ENCODE measurements at places on chromosomes 2 and 18.

DNA sequence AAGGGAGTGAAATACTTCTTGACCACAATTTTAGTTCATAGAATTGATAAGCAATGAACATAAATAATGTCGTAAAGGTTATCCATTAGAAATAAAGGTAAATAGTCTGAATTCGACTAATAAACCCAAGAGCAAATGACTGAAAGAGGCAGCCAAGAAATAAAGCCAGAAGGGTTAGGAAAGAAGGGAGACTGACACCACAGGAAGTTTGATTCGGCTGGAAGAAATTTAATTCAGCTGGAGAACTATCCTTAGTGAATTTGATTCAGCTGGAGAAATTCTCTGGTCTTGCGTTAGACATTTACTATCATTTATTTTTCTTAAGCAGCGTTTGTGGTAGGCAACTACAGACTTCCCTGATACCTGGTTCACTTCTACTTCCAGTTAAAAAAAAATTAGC is 429.6 kb downstream of the PID1 start:
- DNase-seq: no peak

DNA sequence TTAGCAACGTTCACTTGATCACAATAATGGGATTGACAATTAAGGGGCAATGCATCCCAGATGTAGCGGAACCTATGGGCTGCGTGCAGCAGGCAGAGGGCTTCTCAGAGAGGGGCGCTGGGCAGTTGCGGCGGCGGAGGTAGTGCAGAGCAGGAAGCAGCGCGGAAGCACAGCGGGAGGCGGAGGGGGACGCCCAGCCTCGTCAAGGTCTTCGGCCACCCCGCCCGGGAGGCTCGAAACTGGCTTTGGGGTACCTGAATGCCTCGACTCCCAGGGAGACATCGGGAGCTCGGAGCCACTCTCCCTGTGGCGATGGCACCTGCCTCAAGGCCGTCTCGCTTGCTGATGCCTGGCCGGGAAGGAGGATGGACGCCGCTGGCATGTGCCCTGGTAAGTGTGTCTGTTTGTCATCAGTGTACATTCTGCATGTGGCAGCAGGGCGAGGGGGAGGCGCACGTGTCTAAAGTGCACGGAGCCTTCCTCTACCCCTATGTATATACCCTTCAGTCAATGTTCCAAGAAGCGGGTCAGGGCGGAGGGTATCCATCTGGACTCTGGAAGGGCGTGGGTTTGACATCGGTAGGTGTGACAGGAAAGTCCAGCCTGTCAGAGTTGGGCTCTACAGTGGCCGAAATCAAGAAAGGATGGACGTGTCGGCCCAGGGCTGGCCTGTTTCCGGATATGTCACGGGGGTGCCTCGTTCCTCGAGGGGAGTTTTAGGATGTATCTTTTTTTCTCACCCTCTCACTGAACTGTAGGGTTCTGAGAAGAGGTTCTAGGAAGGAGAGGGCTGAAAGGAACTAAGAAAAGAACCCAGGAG is 7.5 kb upstream of the SP9 start:
- DNase-seq: no peak

- peak; percentile 83 for DNase-seq
These were observed at the start of gene CCBE1 for GRCh38 chr18:59697236-59697932. TSS of gene CCBE1 (minus strand) at chr18:59697423.

GRCh38 chr2:55156326-55156725 is 75.8 kb downstream of the CLHC1 start:
- no peak for DNase-seq

DNA sequence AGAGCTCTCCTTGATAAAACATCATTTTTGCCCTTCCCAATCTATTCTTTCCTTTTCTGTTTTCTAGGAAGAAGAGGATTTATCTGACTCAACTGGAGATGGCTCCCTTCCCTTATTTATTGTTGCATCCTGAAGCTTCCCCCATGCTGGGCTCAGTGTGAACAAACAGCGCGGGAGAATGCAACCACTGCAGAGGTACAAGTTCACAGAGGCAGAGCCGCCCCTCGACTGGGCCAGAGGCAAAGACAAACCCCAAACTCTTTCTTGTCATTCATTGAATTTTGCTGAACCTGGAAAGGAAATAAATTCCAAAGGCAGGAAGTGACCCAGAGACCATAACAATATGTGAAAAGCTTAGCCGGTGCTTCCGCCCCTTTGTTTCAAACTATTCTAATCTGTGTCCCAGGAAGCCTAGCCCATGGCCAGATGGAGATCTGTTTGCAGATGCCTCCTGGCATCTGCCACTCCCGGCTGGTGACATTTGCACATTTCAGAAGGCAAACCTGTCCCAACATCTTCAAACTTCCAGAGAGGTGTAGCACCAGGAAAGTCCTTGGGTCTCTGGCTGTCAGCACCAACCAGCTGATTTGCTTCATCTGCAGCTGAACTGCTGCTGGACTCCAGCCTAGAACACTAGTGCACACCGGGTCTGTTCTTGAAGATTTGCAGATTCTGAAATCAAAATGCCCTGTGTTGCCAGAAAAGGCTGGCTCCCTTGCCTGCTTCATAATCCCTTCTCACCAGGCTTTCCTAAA is 79.4 kb upstream of the MAP4K3 start:
- no peak for DNase-seq

DNA sequence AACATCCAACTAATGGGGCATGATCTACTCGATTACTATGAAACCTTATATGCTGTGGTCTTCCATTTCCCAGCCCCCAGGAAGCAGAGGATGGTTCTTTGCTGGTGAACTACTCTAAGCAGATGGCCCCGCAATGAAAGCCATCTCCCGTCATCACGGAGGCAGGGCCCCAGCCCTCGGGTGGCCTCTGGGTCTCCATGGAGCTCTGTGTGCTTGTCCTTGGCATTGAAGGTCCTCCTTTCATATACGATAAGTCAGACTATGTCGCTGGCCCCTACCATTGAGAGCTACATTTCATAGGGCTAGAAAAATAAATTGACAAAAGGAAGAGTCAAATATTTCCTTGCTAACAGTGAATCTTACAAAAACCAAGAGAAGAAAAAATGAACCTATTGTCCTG is 416.8 kb downstream of the CMPK2 start:
- no peak for DNase-seq

GRCh38 chr2:29238497-29238896 is 123.3 kb downstream of the CLIP4 start:
- DNase-seq: no peak

DNA sequence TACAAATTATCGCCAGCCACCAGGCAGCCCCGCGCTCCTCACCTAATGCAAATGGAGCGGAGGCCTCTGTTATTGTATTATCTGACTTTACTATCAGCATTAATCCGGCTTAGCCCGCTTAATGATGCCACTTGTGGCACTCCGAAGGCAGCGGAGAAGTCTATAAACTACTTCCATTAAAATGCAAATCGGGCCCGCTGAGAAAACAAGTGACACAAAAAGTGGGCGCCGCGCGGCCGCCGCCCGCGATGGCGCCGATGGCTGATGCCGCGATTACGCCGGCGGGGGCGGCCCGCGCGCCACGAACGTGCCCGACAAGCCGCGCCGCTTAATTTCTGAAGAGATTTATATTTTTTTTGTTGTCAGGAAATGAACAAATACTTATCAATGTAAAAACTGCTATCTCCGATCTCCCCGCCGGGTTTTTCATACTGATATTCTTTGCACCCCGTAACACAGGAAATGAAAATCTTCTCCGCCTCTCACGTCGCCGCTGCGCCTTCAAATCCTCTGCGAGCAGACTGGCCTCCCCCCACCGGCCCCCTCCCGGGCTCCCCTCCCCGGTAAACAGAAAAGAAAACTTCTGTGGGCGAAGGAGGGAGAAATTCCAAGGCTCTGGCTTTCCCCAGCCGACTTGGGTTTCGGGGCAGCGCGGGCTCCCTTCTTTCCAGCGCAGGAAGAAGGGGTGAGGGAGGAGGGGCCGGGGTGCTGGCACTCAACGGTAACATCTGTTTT is 221.8 kb downstream of the INSIG2 start:
- DNase-seq: peak; percentile 61

GRCh38 chr18:7848054-7848412 is 280.9 kb downstream of the PTPRM start:
- peak; percentile 43 for DNase-seq

DNA sequence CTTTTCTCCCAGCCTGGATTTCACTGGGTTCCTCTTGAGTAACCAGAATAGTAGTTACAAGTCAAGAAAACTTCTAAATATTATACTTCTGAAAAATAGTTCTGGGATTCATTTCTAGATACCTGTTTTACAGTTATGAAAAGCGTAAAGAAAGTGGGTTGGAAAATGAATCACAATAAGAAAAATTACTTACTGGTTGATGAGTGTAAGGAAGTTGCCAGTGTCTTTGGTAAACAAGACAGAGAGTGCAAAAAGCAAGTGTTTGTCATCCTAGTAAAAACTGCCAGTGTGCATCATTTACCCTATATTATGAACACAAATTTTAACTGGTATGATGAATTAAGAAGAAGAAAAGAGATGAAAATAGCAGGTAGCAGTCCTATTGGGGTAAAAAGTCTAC is 88.9 kb downstream of the R3HDM1 start:
- DNase-seq: no peak

GRCh38 chr18:38611036-38611964 is 1045.7 kb upstream of the CELF4 start:
- no peak for DNase-seq

DNA sequence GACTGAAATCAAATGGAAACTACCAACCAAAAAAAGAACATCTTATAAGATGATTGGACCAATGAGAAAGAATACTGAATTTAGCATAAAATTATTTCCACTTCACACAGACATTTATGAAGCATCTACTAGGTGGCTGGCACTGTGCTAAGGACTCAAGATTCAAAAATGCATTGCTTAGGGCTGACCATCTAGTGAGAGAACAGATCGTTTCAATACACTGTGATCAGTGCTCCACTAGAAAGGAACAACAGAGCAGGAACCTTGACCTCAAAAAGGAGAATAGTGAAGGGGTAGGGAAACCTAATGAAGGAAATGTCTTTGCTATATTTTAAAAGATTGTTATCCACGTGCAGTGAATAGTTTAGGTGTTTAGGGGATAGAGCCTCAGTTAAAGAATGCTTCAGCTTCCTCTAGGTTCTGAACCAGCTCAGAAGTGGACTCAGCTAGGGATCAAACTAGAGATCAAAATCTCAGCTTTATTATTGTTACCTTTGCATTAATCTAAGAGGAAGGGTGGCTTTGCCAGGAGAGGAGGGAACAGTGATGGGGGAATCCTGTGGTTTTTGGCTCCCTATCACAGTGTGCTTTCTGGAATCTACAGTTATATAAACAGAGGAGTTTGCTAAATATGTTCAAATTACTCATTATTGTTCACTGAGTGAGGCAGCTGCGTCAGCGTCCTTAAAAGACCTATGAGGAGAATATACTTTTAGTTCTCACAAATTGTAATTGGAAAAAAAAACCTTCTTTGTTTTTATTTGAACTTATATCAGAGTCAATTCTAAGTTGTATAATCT is 16.2 kb upstream of the BBS5 start:
- no peak for DNase-seq

- no peak for DNase-seq
These were observed 219.6 kb downstream of the LTBP1 start for GRCh38 chr2:33166287-33166881.

DNA sequence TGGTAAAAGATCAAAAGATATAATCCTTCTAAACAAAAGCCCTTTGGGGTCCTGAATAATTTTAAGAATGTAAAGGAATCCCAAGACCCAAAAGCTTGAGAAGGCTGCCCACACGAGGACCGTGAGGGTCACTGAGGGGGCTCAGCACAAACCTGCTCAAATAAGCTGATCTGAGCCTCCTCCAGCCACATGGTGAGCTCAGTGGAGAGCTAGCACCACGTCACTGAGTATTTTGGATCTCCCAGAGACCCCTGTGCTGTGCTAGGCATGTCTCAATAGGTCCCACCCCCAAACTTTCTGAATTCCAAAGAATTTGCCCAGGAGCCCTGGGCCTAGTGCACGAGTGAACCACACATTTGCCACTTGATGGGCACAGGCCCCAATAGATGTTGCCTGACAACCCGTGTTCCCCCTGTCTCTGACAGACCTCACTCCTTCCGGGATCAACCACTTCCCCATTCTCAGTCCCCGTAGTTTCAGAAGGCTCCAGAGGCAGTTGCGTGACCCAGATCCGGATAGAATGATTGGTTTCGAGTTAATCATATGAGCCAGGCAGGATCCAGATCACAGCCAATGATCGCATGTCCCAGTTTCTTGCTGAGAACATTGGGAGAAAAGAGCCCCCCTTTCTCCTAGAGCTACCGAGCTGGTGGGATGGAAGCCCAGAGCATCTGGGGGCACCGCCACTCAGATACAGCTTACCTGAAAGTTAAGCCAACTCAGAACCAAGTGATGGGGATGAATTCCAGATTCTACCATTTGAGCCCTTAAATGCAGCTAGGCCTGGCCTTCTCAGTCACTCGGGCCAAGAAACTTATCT is 203.8 kb downstream of the TNS1 start:
- DNase-seq: no peak

GRCh38 chr2:84894131-84894586 is 11.3 kb upstream of the TMSB10 start:
- no peak for DNase-seq

GRCh38 chr18:48033790-48034650 is 103.6 kb upstream of the SMAD2 start:
- DNase-seq: no peak

DNA sequence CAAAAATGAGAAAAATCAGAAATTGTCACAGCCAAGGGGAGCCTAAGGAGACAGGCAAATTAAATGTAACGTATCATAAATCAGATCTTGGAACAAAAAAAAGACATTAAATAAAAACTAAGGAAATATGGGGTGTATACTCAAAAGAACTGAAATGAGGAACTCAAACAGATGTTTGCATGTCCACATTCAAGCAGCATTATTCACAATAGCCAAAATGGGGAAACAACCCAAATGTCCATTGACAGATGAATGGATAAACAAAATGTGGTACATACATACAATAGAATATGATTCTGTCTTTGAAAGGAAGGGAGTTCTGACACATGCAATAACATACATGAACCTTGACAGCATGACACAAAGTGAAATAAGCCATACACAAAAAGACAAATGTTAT is 155.8 kb upstream of the KLF7 start:
- DNase-seq: no peak

- no peak for DNase-seq
These were observed 241.8 kb downstream of the PTH2R start for GRCh38 chr2:208648368-208648767.

- DNase-seq: no peak
These were observed 70.6 kb upstream of the EPAS1 start for GRCh38 chr2:46226620-46227019.

GRCh38 chr2:10079870-10080535 is at the start of gene CYS1:
TSS of gene CYS1 (minus strand) at chr2:10080411. CDS start at chr2:10080223, 188 bp downstream.
- DNase-seq: no peak

- no peak for DNase-seq
These were observed 179.0 kb downstream of the KLHL29 start for GRCh38 chr2:23563673-23564614.

GRCh38 chr18:23380001-23380550 is 73.0 kb upstream of the RIOK3 start:
- no peak for DNase-seq

DNA sequence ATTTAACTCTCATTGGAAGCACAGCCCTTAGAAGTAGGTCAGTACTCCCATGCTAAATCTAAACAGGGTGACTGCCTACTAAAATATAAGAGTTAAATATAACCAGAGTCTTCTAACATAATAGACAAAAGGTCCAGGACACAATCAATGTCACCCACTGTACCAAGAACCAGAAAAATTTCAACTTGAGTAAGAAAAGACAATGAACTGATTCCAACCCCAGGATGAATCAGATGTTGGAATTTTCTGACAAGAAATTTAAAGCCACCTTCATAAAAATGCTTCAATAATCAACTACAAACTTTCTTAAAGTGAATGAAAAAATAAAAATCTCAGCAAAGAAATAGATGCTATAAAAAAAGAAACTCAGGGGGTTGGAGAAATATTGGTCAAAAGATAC is 71.3 kb upstream of the NPAS2 start:
- no peak for DNase-seq
